ENCODE measurements at places on chromosomes 13 and 19. TPM values are rescaled to one million over a fixed set of nuclear protein-coding genes. Genes with fewer than 3 reads are reported as not detected.

The CCL25 gene
- not detected for total RNA-seq

The C19orf12 gene
- total RNA-seq, result 19.3 TPM

The CABP5 gene
- not detected for total RNA-seq

The LENG9 gene
- 1.8 TPM for total RNA-seq

The ZNF844 gene
- 25.5 TPM for total RNA-seq

The CYP4F22 gene
- total RNA-seq, result not detected

The PCSK4 gene
- total RNA-seq, result 7.1 TPM

The PAK4 gene
- 60.8 TPM for total RNA-seq

The CPB2 gene
- not detected for total RNA-seq

The FFAR2 gene
- total RNA-seq, result 2.6 TPM

The ZNF112 gene
- 4.1 TPM for total RNA-seq

The SPTBN4 gene
- 0.80 TPM for total RNA-seq
